ENCODE measurements at places on chromosomes 5 and 9.

- no peak for DNase-seq
Observed at GRCh38 chr9:113635586-113635985, 172.1 kb downstream of the RGS3 start.

GRCh38 chr5:124764585-124764984 is 18.1 kb upstream of the ZNF608 start:
- no peak for DNase-seq

DNA sequence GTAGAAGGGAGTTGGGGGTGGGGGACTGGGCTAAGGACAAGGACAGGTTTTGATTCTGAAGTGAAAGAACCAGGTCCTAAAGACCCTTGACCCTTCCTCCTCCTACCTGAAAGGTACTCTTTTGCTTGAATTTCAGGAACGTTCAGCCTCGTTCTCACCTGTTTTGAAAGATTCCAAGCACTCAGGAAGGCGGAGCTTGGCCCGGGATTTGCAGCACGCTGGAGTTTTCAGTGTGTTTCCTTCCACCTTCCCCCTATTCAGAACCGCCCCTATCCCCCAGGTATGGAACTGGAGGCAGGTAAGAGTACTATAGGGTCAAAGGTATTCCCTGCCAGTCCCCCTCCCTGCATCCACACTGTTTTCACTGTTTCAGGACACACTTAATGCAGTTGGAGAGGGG is 7.1 kb downstream of the EGR1 start:
- no peak for DNase-seq

GRCh38 chr9:107630156-107630555 is 140.6 kb upstream of the KLF4 start:
- DNase-seq: no peak

GRCh38 chr5:158746979-158747378 is 352.7 kb downstream of the EBF1 start:
- DNase-seq: no peak

DNA sequence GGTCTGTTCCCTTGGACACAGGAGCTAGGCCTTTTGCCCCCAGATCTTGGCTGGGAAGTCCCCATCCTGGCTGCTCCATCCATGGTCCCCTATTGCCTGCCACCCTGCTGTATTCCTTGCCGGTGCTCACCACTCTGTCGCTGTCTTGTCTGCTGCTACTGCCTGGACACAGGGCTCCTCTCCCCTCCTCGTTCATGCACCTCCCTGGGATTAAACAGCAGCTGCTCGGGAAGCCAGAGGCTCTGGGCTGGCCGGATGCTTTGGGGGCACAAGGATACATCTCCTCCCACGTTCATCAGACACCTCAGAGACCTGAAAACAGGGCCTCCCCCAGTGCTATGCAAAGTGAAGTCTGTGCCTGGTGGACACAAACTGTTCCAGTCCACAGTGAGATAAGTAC is 110.4 kb downstream of the ZNF354C start:
- no peak for DNase-seq

DNA sequence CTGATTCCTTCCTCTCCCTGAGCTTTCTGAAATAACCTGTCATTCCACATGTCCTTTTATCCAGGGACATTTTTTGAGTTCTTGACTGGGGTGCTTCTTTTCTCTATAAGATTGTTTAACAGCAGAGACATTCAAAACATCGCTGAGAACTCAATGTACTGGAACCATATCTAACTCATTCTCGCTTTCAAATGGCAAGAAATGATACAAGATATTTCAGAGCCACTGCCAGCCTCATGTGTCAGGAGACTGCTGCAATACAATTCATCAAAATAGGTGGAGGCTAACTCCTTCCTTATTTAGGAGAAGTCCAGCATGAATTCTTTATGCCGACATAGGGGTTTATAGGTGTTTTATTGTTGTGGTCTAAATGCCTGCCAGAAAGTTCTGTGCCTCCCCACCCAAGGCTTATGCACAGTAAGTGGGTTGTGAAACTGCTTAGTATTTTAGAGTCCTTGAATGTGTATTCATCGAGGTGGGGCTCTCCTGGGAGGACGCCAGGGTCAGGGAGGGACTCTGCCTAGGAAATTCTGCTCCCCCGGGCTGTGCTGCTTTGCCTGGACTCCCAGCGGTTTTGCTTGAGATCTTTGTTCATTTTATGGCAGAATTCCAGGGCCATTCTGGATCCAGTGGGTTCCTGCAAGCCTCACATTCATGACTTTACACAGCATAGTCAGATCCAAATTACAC is 53.9 kb downstream of the ZNF474 start:
- DNase-seq: no peak

DNA sequence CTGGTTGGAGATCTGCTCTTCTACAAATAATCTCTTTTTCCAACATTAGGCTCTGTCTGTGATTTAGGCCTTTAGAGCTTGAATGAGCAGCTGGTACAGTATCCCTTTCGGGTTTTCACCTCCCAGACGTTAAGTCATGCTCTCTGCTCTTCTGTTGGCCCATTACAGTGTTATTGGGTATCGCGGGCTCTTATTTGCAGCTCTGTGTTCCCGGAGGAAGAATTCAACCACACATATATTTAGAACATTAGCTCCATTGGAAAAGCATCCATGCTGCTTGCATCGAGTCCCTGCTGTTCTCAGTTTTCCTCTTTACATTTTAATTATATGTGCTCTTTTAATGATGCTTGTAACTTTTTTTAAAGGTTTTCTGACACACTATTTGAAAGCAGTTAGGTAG is 278.0 kb upstream of the ADCY2 start:
- no peak for DNase-seq

GRCh38 chr9:38642951-38643814 is 22.8 kb upstream of the ANKRD18A start:
- DNase-seq: no peak

GRCh38 chr9:94918038-94918753 is 191.7 kb downstream of the AOPEP start:
- no peak for DNase-seq

- peak; percentile 16 for DNase-seq
Observed at GRCh38 chr9:98087420-98088354, 31.2 kb downstream of the NANS start.

GRCh38 chr5:111839438-111839837 is 82.4 kb upstream of the NREP start:
- no peak for DNase-seq

GRCh38 chr5:62149879-62150278 is 156.1 kb upstream of the KIF2A start:
- DNase-seq: no peak

- DNase-seq: no peak
Observed at GRCh38 chr9:127522727-127523126, 71.4 kb downstream of the LRSAM1 start.
